Esophagus mucosa (tissue), 1 donor: ENCODE measurements at places on chromosomes 5 and 9.

DNA sequence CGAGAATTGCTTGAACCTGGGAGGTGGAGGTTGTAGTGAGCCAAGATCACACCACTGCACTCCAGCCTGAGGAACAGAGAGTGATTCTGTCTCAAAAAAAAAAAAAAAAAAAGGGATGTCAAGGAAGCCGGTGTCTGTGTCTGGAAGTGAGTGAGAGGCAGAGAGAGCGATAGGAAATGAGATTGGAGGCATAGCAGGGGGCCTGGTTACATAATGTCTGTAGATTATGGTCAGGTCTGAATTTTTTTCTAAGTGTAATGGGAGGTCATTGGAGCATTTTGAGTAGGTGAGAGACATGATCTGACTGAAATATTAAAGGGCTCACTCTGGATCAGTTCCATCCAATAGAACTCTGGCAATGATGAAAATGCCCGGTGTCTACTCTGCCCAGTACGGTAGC is 40.4 kb upstream of the CTNNA1 start:
- no peak for ATAC-seq

GRCh38 chr9:108515856-108516255 is 339.9 kb downstream of the ACTL7B start:
- no peak for ATAC-seq

DNA sequence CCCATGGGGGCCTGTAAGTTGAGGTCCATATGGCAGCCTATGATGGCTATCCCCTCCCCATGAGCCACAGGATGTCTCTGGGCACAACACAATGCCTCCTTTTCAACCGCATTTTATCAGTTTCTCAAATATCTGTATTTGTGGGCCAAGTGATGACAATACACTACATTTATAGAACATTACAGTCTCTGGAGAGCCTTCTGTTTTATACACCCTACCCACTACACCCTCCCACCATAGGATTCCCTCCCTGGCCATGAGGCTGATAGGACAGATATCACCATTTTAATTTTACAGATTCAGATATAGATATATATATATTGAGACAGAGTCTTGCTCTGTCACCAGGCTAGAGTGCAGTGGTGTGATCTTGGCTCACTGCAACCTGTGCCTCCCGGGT is 236.8 kb downstream of the ENC1 start:
- no peak for ATAC-seq

- ATAC-seq: no peak
Observed at GRCh38 chr9:80223897-80224296, 652.1 kb downstream of the TLE4 start.

- ATAC-seq: no peak
Observed at GRCh38 chr9:127915801-127916719, 781 bp downstream of the ST6GALNAC4 start.

GRCh38 chr5:166262395-166262794 is 2029.0 kb upstream of the WWC1 start:
- no peak for ATAC-seq

- ATAC-seq: no peak
Observed at GRCh38 chr9:126608551-126608950, 5.2 kb upstream of the LMX1B start.

- ATAC-seq: no peak
Observed at GRCh38 chr9:116857321-116857720, 170.2 kb downstream of the TRIM32 start.

GRCh38 chr5:16891033-16891432 is 45.1 kb downstream of the MYO10 start:
- peak; percentile 5 for ATAC-seq

DNA sequence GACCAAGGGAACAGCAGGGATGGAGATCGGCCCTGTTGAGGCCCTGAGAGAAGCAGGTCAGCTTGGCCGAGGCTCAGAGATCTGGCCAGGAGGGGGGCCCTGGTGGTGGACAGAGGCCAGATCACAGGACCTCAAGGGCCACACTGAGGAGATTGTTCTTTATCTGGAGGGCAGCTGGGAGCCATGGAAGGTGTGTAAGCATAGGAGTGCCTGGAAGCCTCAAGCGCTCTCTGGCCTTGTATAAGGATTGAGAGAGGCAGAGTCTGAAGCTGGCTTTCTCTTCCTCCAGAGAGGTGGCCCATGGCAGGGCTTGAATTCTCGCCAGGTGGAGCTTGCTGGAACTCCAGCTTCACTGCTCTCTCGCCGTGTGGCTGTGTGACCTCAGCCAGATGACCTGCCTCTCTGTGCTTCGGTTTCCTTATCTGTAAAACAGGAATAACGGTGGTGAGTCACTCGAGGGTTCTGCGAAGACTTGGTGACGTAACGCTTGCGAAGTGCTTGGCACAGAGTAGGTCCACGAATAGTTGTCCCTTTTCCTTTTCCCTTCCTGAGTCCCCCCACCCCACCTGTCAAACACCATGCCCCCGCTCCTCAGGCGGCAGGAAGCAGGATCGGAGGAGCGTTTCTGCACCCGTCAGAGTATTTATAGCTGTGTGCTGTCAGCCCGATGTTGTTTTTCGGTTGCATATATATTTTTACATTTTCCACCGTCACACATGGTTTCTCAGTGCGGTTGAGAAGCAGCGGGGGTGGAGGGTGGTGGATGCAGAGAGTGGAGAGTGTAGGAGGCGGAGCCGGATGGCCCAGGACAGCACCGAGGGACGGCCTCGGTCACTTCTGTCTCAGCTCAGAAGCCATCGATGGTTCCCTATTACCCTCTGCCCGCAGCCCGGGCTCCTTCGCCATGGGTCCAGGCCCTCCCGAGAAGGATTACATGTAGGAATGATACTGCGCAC is 17.0 kb upstream of the CRB2 start:
- ATAC-seq: peak; percentile 8

- ATAC-seq: no peak
Observed at GRCh38 chr9:35110327-35110761, 5.3 kb downstream of the ATOSB start.

GRCh38 chr5:84382363-84383295 is 2.1 kb downstream of the EDIL3 start:
- ATAC-seq: peak; percentile 81

- no peak for ATAC-seq
Observed at GRCh38 chr9:108186642-108187395, 669.0 kb downstream of the ACTL7B start.

GRCh38 chr5:38613992-38614836 is 57.8 kb upstream of the LIFR start:
- peak; percentile 62 for ATAC-seq

- ATAC-seq: no peak
Observed at GRCh38 chr5:51379331-51379700, 3.9 kb upstream of the ISL1 start.

- ATAC-seq: no peak
Observed at GRCh38 chr9:105760053-105760452, 65.7 kb downstream of the TMEM38B start.

DNA sequence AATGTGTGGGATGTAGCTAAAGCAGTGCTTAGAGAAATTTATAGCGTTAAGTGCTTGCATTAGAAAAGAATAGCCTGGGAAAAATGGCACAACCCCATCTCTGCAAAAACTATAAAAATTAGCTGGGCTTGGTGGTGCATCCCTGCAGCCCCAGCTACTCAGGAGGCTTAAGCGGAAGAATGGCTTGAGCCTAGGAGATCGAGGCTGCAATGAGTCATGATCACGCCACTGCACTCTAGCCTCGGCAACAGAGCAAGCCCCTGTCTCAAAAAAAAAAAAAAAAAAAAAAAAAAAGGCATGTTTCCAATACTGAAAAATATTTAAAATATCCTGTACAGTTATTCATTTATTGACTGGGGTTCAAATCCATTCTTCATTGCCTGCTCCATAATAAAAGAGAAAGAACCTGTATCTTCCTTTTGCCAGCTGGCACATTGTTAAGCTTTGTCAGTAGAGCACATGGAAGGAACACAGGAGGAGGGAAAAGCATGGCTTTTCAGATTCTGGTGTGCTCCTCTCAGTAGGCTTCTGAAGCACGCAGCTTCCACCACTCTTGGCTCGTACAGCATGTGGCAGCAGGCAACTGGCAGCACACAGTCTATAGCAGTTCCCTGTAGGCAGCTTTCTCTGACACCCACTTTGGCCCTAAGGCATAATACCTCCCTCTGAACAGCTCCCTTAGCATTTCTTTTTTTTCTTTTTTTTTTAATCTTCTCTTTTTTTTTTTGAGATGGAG is 73.5 kb downstream of the TRIM36 start:
- ATAC-seq: no peak

GRCh38 chr5:53478411-53479044 is 1.9 kb upstream of the FST start:
- ATAC-seq: no peak

GRCh38 chr9:124949387-124949786 is 8.5 kb upstream of the GOLGA1 start:
- no peak for ATAC-seq

DNA sequence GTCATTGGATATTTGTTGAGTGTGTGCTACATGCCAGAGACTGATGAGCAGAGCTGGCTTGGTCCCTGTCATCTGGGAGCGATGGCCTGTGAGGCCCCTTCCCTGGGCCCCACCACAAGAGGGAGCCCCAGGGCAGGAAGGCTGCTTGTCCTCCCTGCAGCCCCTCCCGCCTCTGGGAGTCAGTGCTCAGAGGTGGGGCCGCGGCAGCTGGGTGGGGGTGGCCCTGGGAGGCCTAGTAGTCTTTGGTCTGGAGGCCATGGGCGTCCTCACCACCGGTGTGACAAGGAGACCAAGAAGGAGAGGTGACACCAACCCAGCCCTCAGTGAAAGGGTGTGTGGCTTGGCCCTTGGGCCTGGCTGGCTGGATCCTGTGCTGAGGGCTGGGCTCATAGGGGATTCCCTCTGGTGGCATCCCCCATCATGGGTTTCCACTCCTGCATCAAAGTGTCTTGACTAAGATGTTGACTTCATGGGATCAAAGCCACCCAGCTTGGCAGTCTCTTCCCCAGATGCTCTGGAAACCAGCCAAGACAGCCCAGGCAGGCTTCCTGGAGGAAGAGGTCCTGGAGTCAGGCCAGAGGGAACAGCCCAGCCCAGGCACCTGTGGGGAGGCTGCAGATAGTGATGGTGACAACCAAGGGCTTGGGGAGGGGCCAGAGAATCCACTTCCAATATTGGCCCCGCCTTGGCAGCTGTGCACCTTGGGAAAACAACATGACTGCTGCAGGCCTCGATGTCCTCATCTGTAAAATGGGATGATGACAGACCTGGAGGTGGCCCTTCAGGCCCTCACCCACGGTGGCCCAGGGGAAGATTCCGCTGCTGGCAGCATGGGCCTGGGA is 166.7 kb downstream of the GAPVD1 start:
- ATAC-seq: peak; percentile 16

GRCh38 chr5:10789726-10790125 is 28.7 kb upstream of the DAP start:
- ATAC-seq: no peak

- ATAC-seq: no peak
Observed at GRCh38 chr5:73856997-73857396, 231.0 kb downstream of the ARHGEF28 start.

- ATAC-seq: peak; percentile 35
Observed at GRCh38 chr5:149464796-149465489, 85.9 kb upstream of the IL17B start.

DNA sequence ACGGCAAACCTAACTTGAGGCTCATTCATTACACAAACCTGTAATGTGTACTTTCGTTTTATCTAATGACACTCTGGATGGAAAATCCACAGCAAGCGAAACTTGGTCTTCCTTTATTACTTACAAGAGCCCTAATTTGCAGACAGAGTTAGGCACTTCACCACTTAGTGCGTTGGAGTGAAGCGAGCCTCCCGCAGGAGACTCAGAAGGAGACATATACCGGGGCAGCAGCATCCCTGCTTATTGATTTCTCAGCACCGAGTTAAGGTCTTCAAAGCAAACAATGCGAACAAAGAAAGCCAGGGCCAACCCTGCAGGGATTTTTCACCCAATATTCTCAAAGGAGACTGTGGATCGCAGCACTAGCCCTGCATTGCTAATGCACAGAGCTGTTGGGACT is 28.6 kb downstream of the LSM11 start:
- no peak for ATAC-seq

GRCh38 chr9:37156781-37157356 is 36.5 kb downstream of the ZCCHC7 start:
- no peak for ATAC-seq

GRCh38 chr9:69198521-69199220 is 24.6 kb downstream of the TJP2 start:
- no peak for ATAC-seq

GRCh38 chr9:792331-793260 is 48.9 kb upstream of the DMRT1 start:
- ATAC-seq: no peak

DNA sequence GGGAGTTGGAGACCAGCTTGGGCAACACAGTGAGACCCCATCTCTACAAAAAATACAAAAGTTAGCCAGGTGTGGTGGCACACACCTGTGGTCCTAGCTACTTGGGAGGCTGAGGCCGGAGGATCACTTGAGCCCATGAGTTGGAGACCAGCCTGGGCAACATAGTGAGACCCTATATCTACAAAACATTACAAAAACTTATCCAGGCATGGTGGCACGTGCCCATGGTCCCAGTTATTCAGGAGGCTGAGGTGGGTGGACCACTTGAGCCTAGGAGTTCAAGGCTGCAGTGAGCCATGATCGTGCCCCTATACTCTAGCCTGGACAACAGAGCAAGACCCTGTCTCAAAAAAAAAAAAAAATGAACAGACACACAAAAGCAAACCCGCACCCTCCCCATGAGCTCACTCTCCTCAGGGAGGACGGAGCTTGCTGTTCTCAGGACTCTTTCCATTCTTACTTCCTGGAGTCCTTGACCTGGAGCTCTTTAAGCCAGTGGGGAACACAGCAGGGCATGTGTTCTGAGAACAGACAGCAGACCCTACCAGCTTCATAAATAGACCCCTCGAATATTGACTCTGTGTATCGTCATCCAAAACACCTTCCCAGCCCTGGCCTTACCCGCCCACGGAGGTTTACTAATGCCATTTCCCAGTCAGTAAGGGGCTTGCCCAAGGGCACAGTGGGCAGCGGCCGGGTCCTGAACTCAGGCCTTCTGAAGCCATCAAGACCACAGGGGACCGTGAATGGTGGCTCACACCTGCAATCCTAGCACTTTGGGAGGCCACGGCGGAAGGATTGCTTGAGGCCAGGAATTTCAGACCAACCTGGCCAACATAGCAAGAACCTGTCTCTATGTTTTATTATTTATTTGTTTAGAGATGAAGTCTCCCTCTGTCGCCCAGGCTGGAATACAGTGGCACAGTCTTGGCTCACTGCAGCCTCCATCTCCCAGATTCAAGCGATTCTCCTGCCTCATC is 11.1 kb downstream of the PTGES2 start:
- no peak for ATAC-seq

GRCh38 chr5:86463339-86463738 is 154.4 kb upstream of the COX7C start:
- no peak for ATAC-seq
